Posterior vena cava (tissue), 2 donors: ENCODE measurements at places on chromosomes 1 and 21. TPM values are rescaled to one million over a fixed set of nuclear protein-coding genes. Genes with fewer than 3 reads are reported as not detected.

The MSH4 gene
- 0.76 TPM for total RNA-seq

The NBPF8 gene
- 11.3 TPM for total RNA-seq

The SERPINC1 gene
- 0.65 TPM for total RNA-seq

The OR2L3 gene
- total RNA-seq: not detected

The OR2T33 gene
- not detected for total RNA-seq

The CD5L gene
- 0.10 TPM for total RNA-seq

The CLDN17 gene
- not detected for total RNA-seq

The PLA2G2C gene
- total RNA-seq: 0.14 TPM

The SCNM1 gene
- total RNA-seq: 27.0 TPM

The UCK2 gene
- 20.8 TPM for total RNA-seq

The TMEM51 gene
- 4.3 TPM for total RNA-seq

The SYPL2 gene
- 9.0 TPM for total RNA-seq

The OR6N1 gene
- not detected for total RNA-seq

The MIA3 gene
- total RNA-seq: 63.0 TPM

The ATAD3C gene
- total RNA-seq: 0.14 TPM

The TTC24 gene
- total RNA-seq: not detected

The CELA2A gene
- total RNA-seq: 1.6 TPM

The RAB7B gene
- 9.2 TPM for total RNA-seq

The LRRC3 gene
- 1.5 TPM for total RNA-seq

The RSPO1 gene
- 1.2 TPM for total RNA-seq

The SH2D1B gene
- 0.14 TPM for total RNA-seq

The MYOM3 gene
- 0.83 TPM for total RNA-seq

The TMEM240 gene
- 3.9 TPM for total RNA-seq

The PLPPR4 gene
- 1.6 TPM for total RNA-seq

The TCHHL1 gene
- not detected for total RNA-seq

The OR1C1 gene
- not detected for total RNA-seq

The ALX3 gene
- total RNA-seq: not detected

The RIIAD1 gene
- 4.0 TPM for total RNA-seq

The VAV3 gene
- 7.3 TPM for total RNA-seq

The HSD3B2 gene
- not detected for total RNA-seq

The MYOG gene
- total RNA-seq: not detected

The LRRC39 gene
- 0.51 TPM for total RNA-seq

The UBE2G2 gene
- 72.6 TPM for total RNA-seq

The KRTAP6-1 gene
- not detected for total RNA-seq

The TNFRSF25 gene
- total RNA-seq: 9.2 TPM

The CDA gene
- 9.1 TPM for total RNA-seq

The LAMC1 gene
- 254 TPM for total RNA-seq

The OR2L2 gene
- total RNA-seq: 0.10 TPM

The RYR2 gene
- total RNA-seq: 7.6 TPM

The FABP3 gene
- 142 TPM for total RNA-seq

The KIF21B gene
- total RNA-seq: 2.6 TPM

The CATSPERE gene
- total RNA-seq: 1.5 TPM

The IL19 gene
- total RNA-seq: not detected

The AKR7A3 gene
- total RNA-seq: 0.69 TPM

The KRTCAP2 gene
- 145 TPM for total RNA-seq

The HS2ST1 gene
- total RNA-seq: 27.1 TPM

The SMG7 gene
- 34.3 TPM for total RNA-seq

The GNAT2 gene
- not detected for total RNA-seq

The CRP gene
- 0.65 TPM for total RNA-seq

The DPT gene
- total RNA-seq: 121 TPM

The SLC44A3 gene
- 10.9 TPM for total RNA-seq

The CCDC185 gene
- total RNA-seq: not detected

The NBPF10 gene
- total RNA-seq: 2.4 TPM

The RGS1 gene
- total RNA-seq: 13.0 TPM

The PRELP gene
- 283 TPM for total RNA-seq
